ENCODE measurements at places on chromosomes 6 and 20.
A peak's percentile ranks its signal among the peaks of the same experiment; 100 is the strongest.

DNA sequence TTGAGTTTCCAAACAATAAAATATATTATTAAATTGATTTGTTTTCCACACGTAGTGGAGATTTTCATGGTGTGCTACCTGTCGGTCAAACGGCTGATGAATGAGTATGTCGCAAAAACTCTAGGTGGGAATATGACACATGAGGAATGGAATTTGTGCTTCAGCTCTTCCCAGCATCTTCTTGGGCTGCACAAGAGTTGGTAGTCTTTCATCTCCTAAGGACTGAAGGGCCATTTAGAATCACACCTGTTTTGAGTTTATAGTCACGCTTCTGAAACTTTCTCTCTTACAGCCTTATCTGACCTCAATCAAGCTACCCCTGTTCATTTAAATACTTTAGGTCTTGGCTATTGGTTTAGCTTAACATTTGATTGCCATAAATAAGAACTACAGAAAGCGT, 157.7 kb upstream of the AKAP12 start:
- no peak for DNase-seq

DNA sequence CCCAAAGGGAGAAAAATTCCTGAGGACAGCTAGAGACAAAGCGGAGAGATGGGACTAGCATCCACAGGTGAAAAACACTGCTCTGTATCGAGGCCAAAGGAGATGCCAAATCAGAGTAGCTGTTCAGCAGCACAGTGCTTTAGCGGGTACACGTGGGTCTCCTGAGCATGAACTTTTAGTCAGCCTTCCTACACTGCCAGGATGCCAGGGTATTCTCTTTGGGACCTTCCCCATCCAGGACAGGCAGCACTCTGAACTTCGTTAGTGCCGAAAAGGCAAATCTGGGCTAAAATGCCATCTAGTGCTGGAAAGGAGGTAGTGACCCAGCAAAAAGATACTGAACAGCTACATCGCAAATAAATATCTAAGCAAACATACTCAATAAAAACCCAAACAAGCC, 64.9 kb downstream of the C6orf58 start:
- DNase-seq = no peak

- DNase-seq = no peak
Measured at GRCh38 chr6:168534265-168534664, 93.3 kb downstream of the SMOC2 start.

GRCh38 chr6:133891149-133891926, 2.4 kb downstream of the TCF21 start:
- no peak for DNase-seq

DNA sequence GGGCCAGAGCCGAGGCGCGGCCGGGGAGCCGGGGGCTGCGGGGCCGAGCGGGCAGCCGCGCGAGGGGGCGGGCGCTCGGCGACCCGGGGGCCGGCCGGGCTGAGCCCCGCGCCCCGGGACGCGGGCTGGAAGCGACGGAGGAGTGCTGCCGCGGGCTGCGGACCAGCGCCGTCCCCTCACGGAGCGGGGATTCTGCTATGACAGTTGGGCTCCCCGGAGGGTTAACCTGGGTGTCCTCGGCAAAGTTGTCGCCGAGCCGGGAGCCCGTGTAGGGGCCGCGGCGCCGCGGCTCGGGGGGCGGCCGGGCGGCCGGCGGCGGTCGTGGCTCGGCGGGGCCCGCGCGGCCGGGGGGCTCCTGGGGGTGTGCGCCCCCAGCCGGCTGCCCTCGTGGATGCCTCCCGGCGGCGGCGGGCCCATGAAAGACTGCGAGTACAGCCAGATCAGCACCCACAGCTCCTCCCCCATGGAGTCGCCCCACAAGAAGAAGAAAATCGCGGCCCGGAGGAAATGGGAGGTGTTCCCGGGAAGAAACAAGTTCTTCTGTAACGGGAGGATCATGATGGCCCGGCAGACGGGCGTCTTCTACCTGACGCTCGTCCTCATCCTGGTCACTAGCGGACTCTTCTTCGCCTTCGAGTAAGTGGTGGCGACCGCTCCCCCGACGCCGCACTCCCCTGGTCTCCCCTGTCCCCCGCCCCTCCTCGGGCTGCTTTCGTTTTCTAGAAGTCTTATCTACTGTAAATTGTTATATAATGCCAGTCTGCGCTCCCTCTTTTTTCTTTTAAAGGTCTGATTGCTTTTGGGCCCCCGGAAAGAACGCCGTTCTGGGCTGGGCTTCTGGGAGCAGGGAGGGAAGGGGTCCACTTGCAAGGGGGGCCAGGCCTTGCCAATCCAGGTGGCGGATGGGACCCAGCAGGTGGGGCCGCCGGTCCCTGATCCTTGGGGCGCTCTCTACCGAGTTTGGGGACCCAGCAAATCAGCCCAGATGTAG, 936 bp downstream of the ZDHHC14 start:
- peak; percentile 51 for DNase-seq

Data from T-helper 9 cell (primary cell).